Activated naive CD8-positive, alpha-beta T cell treated with anti-CD3 and anti-CD28 coated beads, Interleukin-2, amount 10 ng/mL, durations not matched to agents 7 days and 5 days (primary cell): ENCODE measurements at places on chromosomes 4 and X. TPM values are rescaled to one million over a fixed set of nuclear protein-coding genes. Genes with fewer than 3 reads are reported as not detected.
A peak's percentile ranks its signal among the peaks of the same experiment; 100 is the strongest.

DNA sequence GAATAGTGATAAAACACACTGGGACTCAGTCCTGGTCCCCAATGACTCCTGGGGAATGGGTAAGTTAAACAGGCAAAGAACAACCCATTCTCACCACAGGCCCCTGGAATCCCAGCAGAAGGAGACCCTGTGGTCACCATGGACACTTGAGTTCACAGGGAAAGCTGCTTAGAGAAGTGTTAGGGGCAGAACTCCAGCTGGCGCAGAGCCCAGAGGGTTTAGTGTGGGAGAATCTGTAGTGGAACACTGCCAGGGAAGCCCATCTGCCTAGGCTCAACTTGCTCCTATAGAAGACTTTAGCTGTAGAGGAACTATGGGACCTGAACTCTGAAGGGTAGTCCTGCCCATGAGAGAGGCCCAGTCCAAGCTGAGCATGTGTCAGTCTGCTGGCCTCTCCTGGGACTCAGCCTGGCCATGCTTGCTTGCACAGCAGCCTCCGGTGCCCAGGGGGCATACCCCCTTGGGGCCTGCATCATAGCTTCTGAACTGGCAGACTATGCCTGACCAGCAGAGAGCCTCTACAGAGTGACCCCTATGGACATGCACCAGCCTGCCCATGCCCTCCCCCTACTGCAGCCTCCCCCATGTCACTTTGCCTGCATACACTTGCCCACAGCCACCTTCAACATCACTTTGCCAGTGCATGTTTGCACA is 343.5 kb downstream of the IDS start:
- H3K4me1 ChIP-seq: no peaks in the 10 kb centered on the region
- DNase-seq: no peak
- H3K27ac ChIP-seq: no peak overlapping the region

GRCh38 chr4:15982842-15983524 is 20.0 kb upstream of the FGFBP2 start:
- DNase-seq: no peak
- H3K27me3 ChIP-seq: peaks cover 16% of the 10 kb centered on the region
- H3K4me3 ChIP-seq: no peak overlapping the region
- no peaks in the 10 kb centered on the region for H3K36me3 ChIP-seq
- H3K27ac ChIP-seq: no peak overlapping the region
- no peaks in the 10 kb centered on the region for H3K4me1 ChIP-seq

- H3K36me3 ChIP-seq: no peaks in the 10 kb centered on the region
- H3K4me1 ChIP-seq: peaks cover 3% of the 10 kb centered on the region
- DNase-seq: no peak
These were observed 22.9 kb upstream of the CPE start for GRCh38 chr4:165355900-165356300.

Gene SRPK3
- not detected for total RNA-seq

DNA sequence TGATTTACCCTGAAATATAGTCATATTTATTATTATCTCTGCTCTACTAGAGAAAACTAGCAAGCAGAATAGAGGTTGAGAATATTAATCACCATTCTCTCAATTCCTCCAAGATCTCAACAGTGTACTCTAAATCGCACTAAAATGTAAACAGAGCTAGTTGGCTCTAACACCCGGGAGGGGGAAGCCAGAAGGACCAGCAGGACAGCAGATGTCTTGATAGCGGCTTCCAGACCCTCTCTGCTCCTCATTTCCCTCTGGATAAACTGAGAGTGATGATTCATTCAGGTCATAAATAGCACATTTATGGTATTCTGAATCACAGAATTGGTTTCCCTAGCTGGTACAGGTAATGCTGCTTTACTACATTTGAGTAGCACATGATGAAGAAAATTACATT is 82.5 kb downstream of the TBC1D9 start:
- no peak overlapping the region for H3K27ac ChIP-seq
- no peak overlapping the region for H3K4me3 ChIP-seq
- H3K27me3 ChIP-seq: peaks cover 20% of the 10 kb centered on the region
- no peak for DNase-seq
- H3K36me3 ChIP-seq: no peaks in the 10 kb centered on the region

- no peak overlapping the region for H3K4me3 ChIP-seq
- H3K4me1 ChIP-seq: no peaks in the 10 kb centered on the region
- peaks cover 7% of the 10 kb centered on the region for H3K27me3 ChIP-seq
- no peak overlapping the region for H3K27ac ChIP-seq
These were observed 227.0 kb downstream of the C4orf33 start for GRCh38 chr4:129322920-129323319.

DNA sequence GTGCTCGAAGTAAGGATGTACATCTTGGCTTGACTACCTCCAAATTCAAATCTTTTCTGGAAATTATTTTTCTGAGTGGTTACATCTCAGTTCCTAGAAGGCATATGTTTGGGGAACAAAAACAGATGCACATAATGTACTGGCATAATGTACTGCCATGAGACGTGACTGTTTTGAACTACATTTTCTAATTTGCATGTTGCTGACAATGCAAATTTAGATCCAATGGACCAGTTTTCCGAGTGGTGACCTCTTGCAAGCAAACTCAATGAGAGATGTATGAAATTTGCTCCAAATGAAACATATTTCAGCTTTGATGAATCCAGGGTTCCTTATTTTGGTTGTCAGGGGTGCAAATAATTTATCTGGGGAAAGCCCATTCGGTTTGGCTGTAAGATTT is 694.3 kb downstream of the GRXCR1 start:
- no peaks in the 10 kb centered on the region for H3K4me1 ChIP-seq
- H3K36me3 ChIP-seq: no peaks in the 10 kb centered on the region
- no peaks in the 10 kb centered on the region for H3K27me3 ChIP-seq
- no peak for DNase-seq
- H3K27ac ChIP-seq: no peak overlapping the region

Gene HEPH
- total RNA-seq: not detected

Gene MTTP
- total RNA-seq: 0.64 TPM

GRCh38 chrX:5640071-5640470 is 588.6 kb downstream of the NLGN4X start:
- no peaks in the 10 kb centered on the region for H3K36me3 ChIP-seq
- H3K4me3 ChIP-seq: no peak overlapping the region
- no peaks in the 10 kb centered on the region for H3K4me1 ChIP-seq
- no peak overlapping the region for H3K27ac ChIP-seq
- DNase-seq: no peak
- no peaks in the 10 kb centered on the region for H3K27me3 ChIP-seq

DNA sequence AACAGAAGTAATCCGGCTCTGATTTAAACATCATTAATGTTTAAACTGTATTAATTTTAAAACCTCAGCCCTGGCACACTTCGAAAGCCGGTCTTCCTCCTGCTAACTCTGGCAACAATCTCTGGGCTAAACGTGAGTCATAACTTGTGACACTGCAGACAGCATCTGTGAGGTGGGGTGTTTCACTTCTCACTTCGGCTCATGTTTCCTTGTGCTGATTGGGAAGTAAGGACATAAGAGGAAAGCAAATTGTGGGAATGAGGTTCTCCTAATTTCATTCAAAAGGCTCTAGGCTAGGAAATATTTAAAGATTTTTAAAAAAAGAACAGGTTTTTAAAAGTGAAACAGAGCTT is 139.9 kb upstream of the USP9X start:
- no peak overlapping the region for H3K27ac ChIP-seq
- no peaks in the 10 kb centered on the region for H3K27me3 ChIP-seq
- DNase-seq: no peak

DNA sequence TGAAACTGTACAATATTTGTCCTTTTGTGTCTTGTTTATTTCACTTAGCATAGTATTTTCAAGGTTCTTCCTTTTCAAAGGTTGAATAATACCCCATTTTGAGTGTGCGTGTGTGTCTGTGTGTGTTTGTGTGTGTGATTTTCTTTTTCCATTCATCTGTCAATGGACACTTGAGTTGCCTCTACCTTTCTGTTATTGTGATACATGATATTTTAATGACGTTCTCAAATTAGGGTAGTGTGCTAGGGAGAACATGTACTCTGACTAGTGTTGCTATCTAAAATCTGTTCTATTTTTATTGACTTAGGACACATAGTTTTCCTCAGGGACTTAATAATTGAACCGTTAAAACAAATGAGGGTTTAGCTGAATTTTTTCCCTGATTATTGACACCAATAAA is 9.9 kb downstream of the MMRN1 start:
- DNase-seq: no peak
- no peaks in the 10 kb centered on the region for H3K36me3 ChIP-seq
- H3K27me3 ChIP-seq: peaks cover 30% of the 10 kb centered on the region
- peaks cover 2% of the 10 kb centered on the region for H3K4me1 ChIP-seq
- no peak overlapping the region for H3K27ac ChIP-seq
- H3K4me3 ChIP-seq: no peak overlapping the region

DNA sequence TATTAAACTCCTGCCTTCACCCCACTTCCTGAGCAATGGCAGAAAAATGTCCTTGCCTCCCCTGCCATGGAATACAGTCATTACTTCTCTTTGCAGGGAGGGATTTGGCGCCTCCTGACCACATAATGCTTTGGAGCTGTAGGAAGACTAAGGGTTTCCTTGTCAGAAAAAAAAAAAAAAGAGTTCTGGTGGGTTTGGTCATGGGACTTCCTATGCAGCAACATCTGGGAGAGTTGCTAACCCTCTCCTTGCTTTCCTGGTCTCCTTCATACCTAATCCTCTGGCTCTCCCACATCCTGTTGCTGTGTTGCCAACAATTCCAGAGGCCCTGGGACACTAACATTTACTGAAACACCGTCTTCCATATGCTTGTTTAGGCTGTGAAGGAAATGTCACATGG is 75.1 kb upstream of the MBNL3 start:
- no peak overlapping the region for H3K4me3 ChIP-seq
- no peaks in the 10 kb centered on the region for H3K36me3 ChIP-seq
- no peaks in the 10 kb centered on the region for H3K4me1 ChIP-seq
- H3K27ac ChIP-seq: no peak overlapping the region
- no peak for DNase-seq

GRCh38 chrX:132853040-132853439 is 105.4 kb downstream of the HS6ST2 start:
- no peak overlapping the region for H3K27ac ChIP-seq
- H3K4me1 ChIP-seq: peaks cover 6% of the 10 kb centered on the region
- no peak overlapping the region for H3K4me3 ChIP-seq
- DNase-seq: no peak

DNA sequence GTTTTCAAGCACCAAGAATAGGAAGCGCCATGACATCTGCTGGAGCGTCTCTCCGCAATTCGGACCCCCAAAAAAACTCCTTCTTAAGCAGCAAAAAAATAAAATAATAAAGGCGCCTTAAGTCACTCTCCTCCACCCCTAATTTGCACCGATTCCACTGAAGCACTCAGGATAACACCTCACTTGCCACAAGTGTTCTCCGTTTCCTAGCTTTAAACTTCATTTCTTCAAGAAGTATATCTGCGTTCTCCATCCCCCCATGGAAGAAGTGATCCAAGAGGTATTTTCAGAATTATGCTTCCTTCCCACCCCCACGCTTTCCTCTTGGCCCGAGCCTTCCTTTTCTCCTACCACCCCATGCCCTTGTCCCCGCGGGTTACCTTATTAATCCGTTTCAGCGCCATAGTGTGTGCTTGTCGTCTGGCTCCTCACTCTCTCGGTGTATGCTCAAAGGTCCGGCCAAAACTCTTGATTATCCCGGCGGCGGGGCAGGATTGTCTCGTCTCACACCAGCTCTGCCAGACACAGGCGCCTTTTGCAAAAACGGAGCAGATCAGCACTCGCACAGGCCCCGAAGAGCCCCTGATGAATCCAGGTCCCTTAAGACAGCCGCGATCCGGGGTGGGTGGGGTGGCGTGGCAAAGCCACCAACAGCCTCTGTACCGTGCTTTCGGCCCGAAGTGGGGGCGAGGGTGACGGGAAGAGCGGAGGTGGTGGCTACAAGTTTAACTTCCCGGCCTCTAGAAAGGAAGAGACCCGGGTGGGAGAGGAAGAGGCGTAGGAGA is 1.1 kb downstream of the UBE2D3 start:
- H3K4me3 ChIP-seq: no peak overlapping the region
- H3K27me3 ChIP-seq: no peaks in the 10 kb centered on the region
- peak; percentile 79 for DNase-seq

Gene PWWP3B
- total RNA-seq: not detected

Gene LYAR
- total RNA-seq: 54.5 TPM

Gene NUP62CL
- total RNA-seq: 1.8 TPM

GRCh38 chrX:103615781-103616371 is 8.1 kb downstream of the TCEAL3 start:
- no peak overlapping the region for H3K27ac ChIP-seq
- H3K36me3 ChIP-seq: no peaks in the 10 kb centered on the region
- H3K4me3 ChIP-seq: no peak overlapping the region

DNA sequence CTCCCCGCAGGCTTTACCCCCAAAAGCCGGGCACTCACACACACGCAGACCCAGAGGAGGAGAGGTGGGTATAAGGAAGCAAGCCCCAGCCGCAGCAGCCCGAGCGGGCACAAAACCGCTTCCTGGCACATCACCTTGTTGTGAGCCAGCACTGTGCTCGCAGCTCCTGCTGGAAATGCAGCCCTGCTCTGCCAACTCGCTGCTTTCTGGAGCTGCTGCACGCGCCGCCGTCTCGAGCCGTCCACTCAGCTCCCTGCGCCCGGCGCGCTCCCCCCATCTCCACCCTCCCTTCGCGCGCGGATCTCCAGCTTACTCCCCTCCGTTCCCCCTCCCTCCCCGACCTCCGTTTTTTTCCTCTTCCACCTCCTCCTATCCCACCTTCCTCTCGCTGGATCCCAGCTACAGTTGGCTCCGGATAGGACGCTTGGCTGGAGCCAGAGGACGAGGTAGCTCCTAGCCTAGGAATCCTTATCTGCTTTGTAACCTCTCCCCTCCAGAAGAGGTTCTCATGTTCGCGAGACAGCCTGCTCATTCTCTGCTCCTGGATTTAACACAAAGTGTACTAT is at the start of gene SPOCK3:
SPOCK3 (minus strand) TSS at position 179 of the 566 bp plus-strand sequence.
- no peak for DNase-seq
- peaks cover 35% of the 10 kb centered on the region for H3K27me3 ChIP-seq
- no peaks in the 10 kb centered on the region for H3K36me3 ChIP-seq
- peaks cover 12% of the 10 kb centered on the region for H3K4me1 ChIP-seq
- H3K4me3 ChIP-seq: peak within 1 kb of the TSS; percentile 82
- H3K27ac ChIP-seq: no peak within 1 kb of the TSS

Gene PCDH10
- not detected for total RNA-seq

DNA sequence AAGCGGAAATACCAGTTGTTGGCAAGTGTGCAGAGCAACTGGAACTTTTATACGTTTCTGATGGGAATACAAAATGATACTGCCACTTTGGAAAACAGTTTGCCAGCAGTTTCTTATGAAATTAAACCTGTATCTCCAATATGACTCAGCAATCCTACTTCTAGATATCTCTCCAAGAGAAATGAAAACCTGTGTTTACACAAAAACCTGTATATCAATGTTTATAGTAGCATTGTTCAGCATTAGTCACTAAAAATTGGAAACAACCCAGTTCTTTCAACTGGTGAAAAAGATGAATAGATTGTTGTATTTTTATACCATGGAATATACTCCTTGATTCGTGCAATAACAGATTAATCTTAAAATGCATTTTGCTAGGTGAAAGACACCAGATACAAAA is 26.8 kb downstream of the ATP7A start:
- peaks cover 5% of the 10 kb centered on the region for H3K36me3 ChIP-seq
- H3K4me1 ChIP-seq: no peaks in the 10 kb centered on the region
- no peak overlapping the region for H3K27ac ChIP-seq
- H3K4me3 ChIP-seq: no peak overlapping the region
- DNase-seq: no peak
- no peaks in the 10 kb centered on the region for H3K27me3 ChIP-seq

Gene SPRY1
- total RNA-seq: 46.3 TPM

Gene MAGEA6
- total RNA-seq: not detected

GRCh38 chr4:102543030-102543928 is 42.1 kb downstream of the NFKB1 start:
- peak overlapping the region; percentile 31 for H3K27ac ChIP-seq
- no peak overlapping the region for H3K4me3 ChIP-seq
- peaks cover 40% of the 10 kb centered on the region for H3K36me3 ChIP-seq
- H3K27me3 ChIP-seq: no peaks in the 10 kb centered on the region

GRCh38 chrX:69493193-69493592 is 10.9 kb upstream of the NALF2 start:
- no peaks in the 10 kb centered on the region for H3K4me1 ChIP-seq
- DNase-seq: no peak
- no peak overlapping the region for H3K27ac ChIP-seq
- H3K27me3 ChIP-seq: peaks cover 2% of the 10 kb centered on the region
